ENCODE measurements at places on chromosomes 12 and 14. TPM values are rescaled to one million over a fixed set of nuclear protein-coding genes. Genes with fewer than 3 reads are reported as not detected.

DNA sequence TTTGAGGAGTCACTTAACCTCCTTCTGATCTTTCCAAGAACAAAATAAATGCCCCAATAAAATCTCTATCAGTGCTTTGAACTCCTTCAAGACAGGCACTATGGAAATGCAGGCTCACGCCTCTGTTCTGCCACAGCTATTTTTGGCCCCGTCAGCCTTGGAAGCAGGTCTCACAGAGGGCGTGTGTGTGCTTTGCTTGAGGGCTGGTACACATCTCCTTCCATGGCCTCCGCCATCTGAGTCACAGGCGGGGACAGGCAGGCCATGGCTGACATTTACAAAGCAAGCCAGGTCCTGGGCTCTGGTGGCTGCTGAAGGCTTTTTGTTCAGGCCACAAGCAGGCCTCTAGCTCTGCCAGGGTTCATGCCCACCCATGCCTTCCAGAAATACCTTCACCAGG, 16.0 kb downstream of the PRIMA1 start:
- DNase-seq, result no peak

GRCh38 chr12:93848523-93849101, 171.4 kb downstream of the CRADD start:
- DNase-seq, result no peak

DNA sequence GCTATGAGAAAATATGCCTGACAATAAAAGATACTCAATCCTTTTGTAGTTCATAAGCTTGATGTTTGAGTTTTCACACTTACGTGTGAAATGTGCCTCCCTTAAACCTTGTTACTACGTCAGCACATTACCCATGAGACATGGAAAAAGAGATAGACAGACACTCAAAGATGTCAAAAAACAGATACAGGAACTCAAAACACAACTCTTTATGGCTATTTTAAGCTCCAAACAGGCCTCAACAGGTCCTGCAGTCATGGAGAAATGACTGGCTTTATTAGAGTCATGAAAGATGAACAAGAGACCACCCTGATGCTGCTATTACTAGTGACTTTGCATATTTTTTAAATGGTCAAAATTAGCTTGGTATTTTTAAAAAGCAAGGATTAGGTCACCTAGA, 184.5 kb downstream of the MON2 start:
- DNase-seq, result no peak

- DNase-seq, result peak; percentile 69
These were observed 11.7 kb upstream of the INF2 start for GRCh38 chr14:104677512-104678332.

GRCh38 chr12:105275997-105276733, 40.2 kb upstream of the APPL2 start:
- DNase-seq, result no peak

The GPN3 gene
- total RNA-seq, result 12.3 TPM

- no peak for DNase-seq
These were observed 101.2 kb upstream of the EIF5 start for GRCh38 chr14:103232831-103233319.

GRCh38 chr14:99630202-99630601, 14.7 kb upstream of the HHIPL1 start:
- no peak for DNase-seq

The ZFYVE1 gene
- 32.7 TPM for total RNA-seq

DNA sequence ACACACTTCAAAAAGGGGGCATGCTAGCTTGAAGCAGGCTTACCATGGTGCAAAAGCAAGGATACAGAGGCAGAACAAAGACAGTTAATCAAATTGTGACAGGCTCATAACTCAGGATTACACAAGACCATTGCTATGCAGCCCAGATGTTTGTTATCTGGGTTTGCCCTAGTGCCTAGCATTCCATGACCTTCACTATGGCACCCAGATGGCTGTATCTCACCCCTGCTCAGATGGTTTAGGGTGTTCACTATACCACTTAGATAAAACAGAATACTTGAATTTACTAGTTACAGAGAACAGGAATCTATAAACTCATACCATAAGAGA, 56.2 kb downstream of the SDR9C7 start:
- no peak for DNase-seq

GRCh38 chr12:28878629-28879028, 270.4 kb upstream of the FAR2 start:
- no peak for DNase-seq

Data from mammary epithelial cell (primary cell).